T-helper 22 cell (primary cell): ENCODE measurements at places on chromosomes 6 and 20.

DNA sequence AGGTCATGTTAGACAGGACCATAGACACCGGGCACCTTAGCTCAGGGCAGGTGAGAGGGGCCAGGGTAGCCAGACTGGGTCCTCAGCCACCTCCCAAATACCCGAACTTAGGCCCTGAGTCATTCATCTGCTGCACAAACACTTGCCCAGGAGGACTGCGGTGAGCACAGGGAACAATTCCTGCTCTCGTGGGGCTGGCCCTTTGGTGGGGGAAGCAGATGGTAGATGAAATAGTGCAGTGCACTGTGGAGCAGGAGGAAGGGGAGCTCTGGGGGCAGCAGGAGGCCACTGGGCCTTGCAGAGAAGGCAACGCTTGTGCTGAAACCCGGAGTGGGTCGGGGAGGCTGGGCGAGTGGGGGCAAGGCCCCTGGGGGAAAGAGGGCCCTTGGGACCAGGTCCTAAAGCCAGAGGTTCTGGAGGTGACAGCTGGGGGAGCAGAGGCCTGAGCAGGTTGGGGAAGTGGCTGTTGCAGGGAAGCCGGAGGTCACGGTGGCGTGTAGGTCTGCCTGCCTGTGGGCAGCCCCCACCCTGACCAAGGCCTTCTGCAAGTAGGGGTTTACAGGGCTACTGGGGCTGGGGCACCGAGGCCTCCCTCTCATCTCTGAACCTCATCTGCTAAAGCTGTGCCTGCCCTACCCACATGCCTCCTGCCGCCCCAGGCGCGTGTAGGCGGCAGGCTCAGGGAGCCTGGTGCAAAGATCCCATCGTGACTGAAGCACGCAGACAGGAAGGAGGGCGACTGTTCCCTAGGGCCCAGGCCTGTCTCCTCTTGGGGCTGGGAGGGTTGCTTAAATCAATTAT, 4.7 kb upstream of the NPBWR2 start:
- no peak for DNase-seq

GRCh38 chr20:34915749-34916455, 39.5 kb downstream of the ACSS2 start:
- DNase-seq, result no peak

GRCh38 chr6:109305028-109305427, 77.2 kb downstream of the CD164 start:
- DNase-seq, result no peak

DNA sequence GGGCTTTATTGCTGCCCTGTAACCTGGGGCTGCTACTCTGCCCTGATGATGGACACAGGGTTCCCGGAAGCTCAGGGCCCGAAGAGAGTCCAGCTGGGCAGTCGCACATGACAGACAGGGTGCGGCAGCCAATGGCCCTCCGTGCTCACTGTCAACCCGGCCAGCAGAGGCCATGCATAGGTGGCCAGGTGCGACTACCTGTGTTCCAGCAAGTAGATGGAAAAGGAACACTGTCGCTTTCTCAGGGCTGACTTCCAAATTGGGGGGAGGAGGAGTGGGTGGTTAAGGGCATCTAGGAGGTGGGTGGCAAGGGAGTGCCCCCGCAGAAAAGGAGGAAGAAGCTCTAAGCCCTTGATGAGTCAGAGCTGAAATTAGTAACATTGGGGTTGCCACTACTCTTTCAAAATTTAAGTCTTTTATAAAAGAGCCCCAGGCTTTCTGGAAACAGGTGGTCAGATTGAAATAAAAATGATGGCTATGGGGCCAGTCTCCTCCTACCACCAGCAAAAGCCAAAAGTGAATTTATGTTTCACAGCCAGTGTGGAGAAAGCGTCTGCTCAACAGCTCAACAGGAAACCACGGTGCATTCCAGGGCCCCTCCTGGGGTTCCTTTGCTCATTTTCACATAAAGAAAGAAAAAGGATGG, 2.3 kb upstream of the RAMACL start:
- DNase-seq, result no peak

DNA sequence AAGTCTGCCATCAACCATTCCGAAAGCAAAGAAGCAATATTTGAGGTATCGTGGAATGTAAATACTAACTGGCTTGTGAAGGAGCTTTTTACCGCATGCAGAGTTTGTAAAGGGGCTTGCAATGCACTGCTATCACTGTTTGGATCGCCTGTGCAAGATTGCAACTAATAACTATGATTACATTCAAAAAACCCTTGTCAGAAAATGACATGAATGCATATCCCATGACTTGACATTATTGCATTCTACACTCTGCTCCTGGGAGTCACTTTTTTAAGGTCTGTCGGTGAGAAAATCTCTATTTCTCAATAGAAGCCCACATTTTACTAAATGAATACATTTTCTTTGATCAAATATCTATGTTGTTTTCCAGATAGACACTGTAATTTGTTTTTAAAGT, 335.4 kb upstream of the SPTLC3 start:
- DNase-seq, result no peak

DNA sequence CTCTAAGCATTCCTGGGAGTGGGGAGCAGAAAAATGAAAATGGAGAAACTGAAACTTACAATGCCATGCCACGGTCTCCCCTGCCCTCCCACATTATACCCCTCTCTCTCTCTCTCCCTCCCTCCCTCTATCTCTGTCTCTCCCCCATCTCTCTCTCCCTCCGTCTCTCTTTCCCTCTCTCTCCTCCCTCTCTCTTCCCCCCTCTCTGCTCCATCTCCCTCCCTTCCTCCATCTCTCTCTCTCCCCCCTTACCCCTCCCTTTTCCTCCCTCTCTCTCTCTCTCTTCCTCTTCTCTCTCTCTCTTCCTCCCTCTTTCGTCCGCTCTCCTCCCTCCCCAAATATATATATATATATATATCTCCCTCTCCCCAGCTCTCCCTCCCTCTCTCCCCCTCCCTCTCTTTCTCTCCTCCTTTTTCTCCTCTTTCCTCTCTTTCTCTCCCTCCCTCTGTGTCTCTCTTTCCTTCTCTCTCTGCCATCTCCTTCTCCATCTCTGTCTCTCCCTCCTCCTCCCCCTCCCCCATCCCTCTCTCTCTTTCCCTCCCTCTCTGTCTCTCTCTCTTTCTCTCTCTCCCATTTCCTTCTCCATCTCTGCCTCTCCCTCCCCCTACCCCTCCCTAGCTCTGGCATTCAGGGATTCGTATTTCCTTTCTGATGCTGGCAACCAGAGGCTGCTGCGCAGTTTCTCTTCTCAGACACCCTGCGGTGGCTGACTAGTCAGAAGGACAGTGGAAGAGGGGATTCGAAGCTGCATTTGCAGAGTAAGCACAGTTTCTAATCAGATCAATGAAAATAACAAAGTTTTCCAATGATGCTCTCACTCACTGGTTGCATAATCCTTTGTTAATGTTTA, 13.9 kb upstream of the VAPB start:
- no peak for DNase-seq

- DNase-seq, result no peak
These were observed 8.5 kb downstream of the NRN1 start for GRCh38 chr6:5998236-5998635.

DNA sequence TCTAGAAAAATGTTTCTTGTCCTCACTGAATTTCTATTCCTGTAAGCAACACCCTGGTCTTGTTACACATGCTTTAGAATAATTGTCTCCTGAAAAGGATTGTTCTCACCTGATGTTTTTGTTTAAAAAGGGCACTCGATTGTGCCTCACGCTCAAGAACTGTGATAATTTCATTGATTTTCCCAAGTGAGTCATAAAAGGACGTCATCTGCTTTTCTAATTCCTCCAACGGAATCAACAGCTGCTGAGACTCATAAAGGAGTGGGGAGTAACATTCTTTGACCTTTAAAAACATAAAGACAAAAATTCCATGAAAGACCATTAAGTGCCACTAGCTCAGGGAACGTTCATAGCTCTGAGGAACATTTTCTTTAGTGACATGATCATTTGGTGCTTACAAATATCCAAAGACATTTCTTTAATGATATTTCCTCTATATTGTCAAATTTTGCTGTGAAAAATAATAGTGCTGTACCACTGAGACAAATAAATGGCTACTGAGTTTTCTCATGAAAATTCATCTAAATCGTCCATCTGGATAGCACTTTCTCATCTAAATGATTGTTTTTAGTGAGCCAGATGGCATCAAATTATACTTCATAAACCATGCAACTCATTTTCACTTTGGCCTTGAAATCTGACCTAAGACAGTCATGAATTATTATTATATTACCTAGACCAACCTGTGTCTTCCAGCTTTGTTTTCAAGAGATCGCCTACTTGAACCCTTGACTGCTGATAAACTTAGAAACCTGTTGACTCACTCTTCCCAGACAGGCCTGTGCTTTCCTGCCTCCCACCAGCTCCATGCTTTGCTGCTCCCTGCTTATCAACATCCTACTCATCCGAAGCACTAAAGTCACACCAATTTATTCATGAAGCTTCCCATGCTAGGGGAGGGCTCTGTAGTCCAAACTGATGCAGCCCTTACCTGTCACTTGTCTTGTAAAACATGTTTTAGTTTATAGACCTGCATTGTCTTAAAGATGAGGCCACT, 178.2 kb downstream of the SYNE1 start:
- DNase-seq, result no peak

- no peak for DNase-seq
These were observed 110.3 kb downstream of the SOD2 start for GRCh38 chr6:159582736-159583135.

DNA sequence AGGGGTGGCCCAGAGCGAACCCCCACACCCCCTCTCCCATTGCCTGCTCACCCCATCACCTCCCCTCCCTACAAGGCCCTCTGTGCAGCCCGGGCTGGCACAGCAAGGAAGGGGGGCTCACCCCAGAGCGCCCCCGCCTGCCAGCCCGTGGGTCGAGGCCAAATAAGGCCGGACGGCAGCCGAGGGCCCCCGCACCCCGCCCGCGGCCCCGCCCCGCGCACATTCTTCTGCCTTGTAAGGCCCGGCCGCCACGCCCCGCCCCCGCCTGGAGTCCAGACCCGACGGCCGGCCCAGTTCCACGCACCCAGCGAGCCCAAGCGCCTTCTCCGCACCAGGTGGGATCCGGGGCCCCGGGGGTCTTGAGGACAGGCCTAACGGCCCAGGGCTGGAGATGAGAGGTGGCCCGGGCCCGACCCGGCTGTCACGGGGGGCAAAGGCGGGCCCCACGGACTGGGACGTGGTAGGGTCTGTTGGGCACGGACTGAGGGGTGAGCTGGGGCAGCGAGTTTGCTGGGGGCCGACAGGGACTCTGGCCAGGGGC, at the start of gene MYL9:
TSS of gene MYL9 (plus strand) at position 293 of the 541 bp plus-strand sequence. CDS start 3,366 bp downstream, outside the sequence.
- no peak for DNase-seq

DNA sequence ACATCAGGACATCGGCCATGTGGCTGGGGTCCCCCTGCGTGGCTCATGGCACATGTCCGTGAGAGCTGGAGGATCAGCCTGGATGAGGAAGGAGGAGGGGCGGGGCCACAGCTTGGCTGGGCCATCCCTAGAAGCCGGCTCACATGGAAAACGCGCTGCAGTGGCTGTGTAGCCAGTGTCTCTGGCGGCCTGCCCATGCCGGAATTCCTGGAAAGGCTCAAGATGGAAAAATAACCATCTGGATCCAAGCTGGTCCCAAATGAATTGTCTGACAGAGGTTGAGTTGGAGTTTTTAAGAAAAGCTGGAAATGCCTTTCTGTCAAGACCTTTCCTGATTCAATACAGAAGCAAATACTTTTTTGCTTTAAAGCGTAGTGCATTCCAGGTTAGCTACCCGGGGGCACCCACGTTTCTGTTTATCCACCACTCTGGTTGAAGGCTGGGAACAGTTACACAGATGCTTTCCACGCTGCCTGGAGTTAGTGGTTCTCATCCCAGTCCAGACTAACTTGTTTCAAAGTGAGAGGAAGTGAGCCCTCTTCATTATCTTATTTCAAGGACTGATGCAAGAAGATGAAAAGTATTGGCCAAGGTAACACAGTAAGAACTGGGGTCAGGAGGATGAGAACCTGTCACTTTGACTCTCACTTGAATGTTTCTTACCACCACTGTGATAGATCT, 99.0 kb downstream of the GMPR start:
- DNase-seq, result no peak

DNA sequence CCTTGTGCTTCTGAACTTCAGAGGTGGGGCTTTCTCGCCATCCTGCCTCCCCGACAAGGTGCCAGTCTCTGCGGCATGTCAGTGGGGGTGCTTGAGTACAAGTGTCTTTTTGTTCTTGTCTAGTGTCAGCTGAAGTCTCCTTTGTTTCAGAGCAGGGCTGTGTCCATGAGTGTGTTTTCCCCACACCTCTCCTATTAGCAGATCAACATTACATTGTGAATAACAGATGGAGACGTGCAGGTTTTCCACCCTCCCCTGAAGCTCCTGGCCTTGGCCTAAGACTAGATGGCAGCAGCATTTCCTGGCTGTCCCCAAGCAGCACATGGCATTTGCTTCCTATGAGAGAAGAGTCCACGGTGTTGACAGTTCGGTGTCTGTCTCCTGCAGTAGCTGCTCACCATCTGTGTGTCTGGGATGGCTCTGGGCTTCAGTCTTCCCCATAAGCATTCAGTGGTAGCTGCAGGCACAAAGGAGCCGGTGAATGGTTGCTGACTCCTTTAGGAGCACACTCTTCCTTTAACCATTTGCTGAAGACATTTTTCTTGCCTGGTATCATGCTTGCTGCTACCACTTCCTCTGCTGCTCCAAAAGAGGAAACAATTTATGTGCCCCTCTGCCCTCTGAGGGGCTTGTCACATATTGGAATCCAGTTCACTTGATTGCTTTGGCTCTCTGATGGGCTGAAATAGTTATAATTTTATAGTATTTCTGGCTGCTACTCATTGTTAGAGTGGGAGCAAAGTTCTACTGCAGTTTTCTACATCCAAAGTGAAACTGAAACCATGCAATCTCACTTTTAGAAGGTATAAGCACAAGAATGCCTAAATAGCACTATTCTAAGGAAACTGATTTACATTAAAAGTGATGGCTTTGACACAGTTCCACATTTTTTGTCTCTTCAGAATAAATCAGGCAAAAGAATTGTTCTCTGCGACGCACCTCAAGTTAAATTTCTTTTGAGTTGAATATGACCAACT, 913.0 kb downstream of the C6orf118 start:
- no peak for DNase-seq

DNA sequence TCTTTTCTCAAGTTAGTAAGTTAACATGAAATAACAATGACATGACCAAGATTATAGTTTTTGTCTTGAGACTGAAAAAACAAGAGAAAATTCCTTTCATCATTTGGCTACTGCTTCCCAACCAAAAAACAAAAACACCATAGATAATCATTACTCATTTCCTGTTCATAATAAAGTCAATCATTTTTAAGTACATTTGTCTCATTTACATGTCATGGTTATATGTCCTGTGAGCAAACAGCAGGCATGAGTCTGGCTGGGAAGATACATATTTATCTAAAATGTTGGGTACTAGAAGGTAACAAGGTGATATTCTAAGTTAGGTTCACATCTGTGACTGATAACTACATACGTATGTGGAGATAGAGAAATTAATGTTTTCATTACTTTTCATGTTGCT, 180.5 kb downstream of the ISM1 start:
- no peak for DNase-seq
